ENCODE measurements at places on chromosomes 2 and 18.

DNA sequence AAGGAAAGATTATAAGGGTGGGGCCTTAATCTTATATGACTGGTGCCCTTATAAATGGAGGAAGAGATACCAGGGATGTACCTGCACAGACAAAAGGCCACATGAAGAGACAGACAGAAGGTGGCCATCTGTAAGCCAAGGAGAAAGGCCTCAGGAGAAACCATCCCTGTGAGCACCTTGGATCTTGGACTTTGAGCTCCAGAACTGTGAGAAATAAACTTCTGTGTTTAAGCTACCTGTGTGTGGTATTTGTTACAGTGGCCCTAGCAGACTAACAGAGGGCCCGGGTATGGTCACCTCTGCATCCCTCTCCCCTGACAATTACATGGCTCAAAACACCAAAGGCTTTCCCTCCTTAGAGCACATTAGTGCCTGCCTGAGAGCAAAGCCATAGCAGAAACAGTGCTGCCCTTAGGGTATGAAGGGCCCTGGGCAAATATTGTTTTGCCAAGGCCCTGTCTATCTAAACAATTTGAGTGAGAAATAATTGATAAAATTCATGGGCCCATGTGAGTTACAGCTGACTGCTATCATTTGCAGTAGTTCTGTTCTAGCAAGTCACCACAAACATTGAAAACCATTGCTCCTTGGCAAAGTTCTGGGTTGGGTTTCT lies 109.3 kb upstream of the MYCN start:
- no peak for DNase-seq

DNA sequence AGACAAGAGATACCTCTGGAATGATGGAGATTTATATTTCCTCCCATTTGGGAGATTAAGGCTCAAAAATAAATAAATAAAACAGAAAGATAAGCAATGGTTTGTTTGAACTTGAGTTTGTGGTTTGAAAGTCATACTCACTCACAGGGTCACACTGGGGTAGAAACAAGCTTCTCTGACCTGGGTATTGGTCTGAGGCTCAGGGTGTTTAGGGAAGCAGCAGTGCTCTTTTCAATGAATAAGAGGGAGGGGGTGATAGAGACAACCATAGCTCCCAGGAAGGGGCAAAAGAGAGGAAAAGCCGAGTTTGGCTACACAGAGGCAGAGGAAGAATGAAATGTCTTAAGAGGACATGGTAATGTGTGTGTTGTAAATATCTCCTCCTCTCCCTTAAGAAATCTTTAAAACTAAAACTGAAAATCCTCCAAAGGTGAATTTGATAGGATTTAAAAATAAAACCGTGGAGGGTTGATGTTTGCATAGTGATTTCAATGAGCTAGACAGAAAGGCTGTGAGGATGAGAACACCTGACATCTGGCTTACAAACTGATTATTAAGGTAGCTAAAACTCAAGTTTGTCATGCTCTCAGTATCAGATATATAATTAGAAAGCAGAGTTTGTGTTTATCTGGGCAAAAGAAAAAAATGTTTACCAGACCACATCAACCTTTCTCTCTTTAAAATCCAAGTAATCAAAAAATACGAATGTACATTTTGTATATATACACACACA lies 159.9 kb upstream of the TMEFF2 start:
- no peak for DNase-seq

DNA sequence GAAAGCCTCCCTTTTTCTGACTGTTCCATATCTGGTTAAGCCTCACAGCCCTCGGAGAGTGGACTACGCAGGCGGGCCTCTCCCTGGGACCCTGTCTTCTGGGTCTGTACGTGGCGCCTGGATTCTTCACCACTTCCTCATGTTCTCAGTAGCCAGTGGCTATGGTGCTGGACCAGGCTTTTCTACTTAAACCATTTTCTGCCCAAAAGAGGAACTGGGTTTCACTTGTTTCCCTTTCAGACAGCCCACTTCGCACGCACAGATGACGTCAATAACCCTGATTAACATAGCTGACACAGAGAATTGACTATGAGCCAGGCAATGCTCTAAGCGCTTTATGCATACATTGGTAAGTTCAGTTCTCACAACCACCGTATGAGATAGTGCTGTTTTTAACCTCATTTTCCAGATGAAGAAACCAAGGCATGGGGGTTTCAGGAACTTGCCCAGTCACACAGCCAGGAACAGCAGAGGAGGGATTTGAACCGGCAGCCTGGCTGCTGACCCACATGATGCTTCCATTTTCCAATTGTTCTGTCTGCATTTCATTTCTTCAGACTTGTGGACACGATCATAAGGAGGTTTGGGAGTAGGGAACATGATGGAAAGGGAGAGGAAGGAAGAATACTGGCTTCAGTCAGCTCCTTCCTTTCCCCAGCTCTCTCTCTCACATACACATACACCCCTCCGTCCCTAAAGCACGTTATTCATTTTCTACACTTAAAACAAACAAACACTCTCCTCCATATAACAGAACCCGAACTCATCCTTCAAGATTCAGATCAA lies 41.7 kb downstream of the MYOM1 start:
- no peak for DNase-seq

- no peak for DNase-seq
Observed at GRCh38 chr2:137345994-137346393, 580.6 kb downstream of the THSD7B start.

DNA sequence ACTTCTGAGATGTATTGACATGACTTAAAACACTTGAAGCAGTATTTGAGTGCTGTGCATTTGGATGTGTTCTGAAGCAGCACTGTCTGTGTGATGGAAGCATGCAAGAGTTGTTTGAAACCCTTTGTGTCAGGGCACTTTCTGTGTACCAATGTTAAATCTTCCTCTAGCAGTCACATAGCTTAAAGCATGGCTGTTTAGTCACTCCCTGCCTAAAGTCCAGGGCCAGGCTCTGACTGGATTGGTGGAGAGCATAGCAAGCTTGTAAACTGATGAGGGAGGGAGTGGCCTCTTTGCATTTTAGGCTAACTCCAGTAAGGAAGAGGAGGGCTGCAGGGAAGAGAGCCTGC lies 73.5 kb downstream of the MYO1B start:
- no peak for DNase-seq

- no peak for DNase-seq
Observed at GRCh38 chr2:102336502-102336945, 19.1 kb upstream of the IL18R1 start.

DNA sequence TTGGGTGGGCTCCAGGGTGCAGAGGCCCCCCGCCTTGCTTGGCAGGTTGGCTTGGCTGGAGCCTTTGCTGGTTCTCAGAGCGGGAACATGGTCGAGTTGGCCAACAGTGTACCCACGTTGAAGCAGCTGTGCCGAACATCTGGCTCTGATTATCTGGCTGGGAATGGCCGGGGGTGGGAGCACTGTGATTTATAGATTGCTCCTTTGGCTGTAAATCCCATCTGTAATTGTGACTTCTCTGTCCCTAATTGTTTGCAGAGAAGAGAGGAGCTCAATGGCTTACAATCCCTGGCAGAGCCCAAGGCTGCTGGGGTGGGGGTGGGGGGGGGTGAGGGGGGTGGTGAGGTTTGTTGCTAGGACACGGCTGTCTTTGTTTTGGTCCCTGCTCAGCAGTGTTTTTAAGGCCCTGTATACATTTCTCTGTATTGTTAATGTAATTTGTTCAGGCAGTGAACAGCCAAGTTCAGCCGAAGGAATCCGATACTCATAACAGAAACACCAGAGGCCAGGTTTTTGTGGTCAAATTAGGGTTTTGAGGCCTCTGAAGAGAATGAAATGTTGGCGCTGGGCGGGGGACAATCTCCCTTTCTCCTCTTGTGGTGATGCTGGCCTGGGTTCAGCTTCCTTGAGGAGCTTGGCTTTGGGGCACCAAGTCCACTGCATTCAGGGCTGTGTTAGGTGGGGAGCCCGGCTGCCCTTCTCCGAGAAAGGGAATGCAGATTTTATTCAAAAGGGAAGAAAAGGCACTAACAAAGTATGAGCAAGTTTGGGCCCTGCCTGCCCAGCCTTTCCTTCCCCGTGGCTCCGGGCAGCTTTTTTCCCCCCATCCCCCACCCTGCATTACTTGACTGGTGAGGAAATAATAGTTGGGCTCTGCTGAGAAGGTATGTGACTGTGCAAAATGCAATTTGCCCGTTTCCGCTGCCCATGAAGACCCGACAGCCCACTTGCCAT lies 82.5 kb downstream of the TCF7L1 start:
- DNase-seq, result peak; percentile 46

- DNase-seq, result no peak
Observed at GRCh38 chr2:134146620-134147019, 107.3 kb upstream of the MGAT5 start.

DNA sequence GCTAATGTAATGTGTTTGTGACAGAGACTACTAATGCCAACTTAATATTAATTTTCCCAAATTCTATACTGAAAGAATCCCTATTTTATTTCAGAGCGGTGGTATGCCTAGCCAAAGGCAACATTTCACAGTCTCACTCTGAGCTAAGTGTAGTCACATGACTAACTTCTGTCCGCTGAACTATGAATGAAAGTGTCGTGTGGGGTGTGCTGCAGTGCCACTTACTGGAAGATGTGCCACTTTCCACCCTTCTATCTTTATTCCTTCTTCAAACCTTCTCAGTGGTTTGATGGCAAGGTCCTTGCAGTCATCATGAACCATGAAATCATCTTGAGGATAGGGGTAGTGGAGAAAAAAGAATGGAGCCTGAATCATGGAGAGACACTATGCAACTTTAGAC lies 47.3 kb upstream of the C1D start:
- DNase-seq, result no peak

- no peak for DNase-seq
Observed at GRCh38 chr18:65938592-65939372, 188.0 kb downstream of the CDH7 start.

Measured in NCI-H748 treated with DMSO at 0.1 percent for 48 hours (cell line).